SK-MEL-5 (cell line): ENCODE measurements at places on chromosomes 7 and 10. TPM values are rescaled to one million over a fixed set of nuclear protein-coding genes. Genes with fewer than 3 reads are reported as not detected.

DNA sequence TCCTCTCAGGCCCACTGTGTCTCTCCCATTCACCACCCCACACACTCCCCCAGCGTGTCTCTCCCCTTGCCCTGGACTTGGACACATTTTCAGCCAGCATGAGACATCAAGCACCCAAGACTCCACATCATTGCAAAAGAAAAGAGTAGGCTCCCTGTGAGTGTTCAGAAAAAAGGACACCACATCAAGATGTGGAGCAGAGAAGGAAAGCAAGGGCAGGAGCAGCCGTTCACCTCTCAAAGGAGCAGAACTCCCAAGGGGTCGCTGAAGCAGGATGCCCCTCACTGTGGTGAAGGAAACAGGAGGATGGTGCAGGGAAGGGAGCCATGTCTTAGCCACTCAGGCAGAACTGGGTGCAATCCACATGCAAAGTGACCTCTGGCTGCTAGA lies 89.9 kb upstream of the MACROH2A2 start:
- DNase-seq: no peak

Gene UCN3
- not detected in 2 replicates for total RNA-seq

Gene LMBR1
- total RNA-seq: 67.9 and 79.9 TPM in 2 replicates

DNA sequence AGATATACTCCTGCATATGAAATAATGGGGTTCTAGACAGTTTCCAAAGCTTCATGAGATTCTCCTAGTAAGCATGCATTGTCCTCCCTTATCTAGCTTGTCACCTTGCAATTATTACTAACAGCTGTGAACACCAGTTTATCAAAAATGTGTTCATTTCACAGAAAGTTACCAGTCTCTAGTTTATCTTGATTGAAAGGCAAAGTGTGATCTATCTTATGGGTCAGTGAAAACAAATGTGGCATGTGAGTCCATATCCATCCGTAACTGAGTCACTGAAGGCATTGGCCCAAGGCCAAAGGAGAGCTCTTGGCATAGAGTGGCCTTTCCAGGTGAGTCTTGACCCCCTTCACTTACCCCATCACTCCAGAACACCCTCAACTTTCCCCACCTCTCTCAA lies 53.2 kb downstream of the GSAP start:
- no peak for DNase-seq

Gene GBX1
- total RNA-seq: not detected in 2 replicates

DNA sequence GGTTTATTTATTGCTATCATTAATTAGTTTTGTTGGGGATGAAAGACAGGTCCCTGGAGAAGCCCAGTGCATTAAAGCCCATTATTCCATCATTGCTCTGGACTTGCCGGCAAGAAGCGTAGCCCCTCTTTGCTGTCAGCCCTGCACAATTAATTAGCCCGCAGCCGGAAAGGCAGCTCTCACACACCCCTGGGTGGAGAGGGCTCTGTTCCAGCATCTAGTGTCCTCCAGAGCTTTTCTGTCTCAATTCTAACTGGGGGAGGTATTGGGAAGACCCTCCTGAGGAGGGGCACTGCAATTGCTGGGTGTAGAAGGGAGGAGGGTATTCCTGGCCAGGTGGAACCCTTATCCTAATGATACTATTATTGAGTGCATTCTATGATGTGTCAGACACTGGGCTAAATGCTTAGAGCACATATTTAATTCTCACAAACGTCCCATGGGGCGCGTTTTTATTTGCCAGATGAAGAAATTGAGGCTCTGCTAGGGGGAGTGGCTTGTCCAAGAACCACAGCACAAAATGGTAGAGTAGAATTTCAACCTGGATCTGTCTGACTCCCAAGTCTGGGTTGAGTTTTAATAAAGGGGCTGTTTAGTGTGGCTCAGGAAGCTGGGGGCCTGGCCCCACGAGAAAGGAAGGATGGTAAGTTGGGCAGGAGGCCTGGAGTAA lies 148.1 kb upstream of the PCBD1 start:
- DNase-seq: no peak

DNA sequence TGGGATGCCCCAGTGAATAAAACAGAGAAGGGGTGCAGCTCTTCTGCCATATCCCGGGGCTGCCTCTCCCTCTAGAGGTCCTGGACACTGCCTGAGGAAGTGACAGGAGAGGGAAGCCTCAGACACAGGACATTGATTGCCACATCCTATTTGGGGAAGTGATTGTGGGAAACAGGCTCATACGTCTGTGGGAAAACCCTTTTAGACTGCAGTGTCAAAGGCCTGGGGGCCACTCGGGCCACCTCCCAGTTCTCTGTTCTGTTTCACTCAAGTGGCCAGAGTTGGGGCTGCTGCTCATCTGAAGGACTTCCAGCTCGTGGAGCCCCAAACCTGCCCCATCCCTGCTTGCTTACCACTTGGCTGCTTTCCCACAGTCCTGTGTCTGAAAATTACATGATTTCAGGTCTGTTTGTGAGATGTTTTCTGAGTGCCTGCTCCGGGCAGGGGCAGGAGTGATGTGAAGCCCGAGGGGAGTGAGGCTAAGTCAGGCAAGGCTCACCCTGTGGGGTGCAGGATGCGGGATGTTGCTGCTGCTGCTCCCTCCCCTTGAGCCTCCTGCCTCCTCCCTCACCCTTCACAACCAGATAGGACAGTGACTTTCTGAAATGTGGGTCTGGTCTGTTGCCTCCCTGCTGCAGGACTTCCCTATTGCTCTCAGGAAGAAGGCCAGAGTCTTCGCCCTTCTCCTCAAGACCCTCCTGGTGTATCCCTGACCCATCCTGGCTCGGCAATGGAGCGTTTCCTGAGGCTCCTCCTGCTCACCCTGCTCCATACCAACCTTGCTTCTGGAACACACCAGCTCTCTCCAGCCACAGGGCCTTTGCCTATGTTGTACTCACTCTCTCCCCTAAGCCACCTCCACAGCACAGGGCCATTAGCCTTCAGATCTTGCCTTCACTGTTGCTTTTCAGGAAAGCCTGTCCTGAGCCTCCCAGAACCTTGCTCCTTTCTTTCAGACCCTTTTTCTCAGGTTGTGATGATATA lies 58.4 kb downstream of the NEURL1 start:
- DNase-seq: no peak

DNA sequence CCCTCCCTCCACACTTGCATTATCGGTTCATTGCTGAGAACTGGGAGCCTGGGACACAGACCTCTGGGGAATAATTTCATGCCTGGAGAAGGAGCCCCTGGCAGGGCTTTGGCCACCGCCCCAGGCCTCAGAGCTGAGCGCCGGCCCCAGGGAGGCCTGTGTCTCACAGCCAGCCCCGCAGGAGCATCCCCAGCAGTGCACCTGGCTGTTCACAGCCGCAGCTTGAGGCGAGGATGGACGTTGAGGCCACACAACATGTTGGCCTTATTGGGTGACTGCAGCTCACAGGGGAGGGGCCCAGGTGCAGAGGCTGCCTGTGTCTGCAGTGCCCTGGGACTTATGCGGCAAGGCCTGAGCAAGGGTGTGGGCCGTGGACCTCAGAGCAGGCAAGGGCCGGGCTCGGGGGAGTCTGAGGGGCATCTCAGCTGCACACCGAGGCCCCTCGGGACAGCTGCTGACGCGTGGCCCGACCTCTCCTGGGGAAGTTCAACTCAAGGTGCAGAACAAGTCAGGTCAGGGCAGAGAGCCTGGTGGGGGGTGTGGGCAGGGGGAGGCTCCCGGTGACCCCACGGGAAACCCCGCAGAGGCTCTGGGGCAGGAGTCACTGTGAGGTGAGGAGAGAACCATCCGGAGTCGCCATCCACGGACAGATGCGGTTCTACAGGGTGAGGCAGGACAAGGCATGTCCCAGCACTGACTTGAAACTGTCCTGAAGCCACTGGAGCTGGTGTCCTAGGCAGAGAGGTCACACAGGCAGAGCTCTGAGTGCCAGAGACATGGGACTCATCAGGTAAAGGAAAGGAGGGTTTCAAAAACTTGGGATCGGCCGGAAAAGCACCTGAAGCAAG lies 13.1 kb upstream of the UBE3C start:
- no peak for DNase-seq

- peak; percentile 5 for DNase-seq
Observed at GRCh38 chr10:110525349-110526260, 27.9 kb downstream of the DUSP5 start.

Gene MBL2
- 0.16 TPM in 1 of 2 replicates, not detected in the other for total RNA-seq

GRCh38 chr10:122859527-122859926 lies 13.9 kb upstream of the CUZD1 start:
- DNase-seq: no peak

- no peak for DNase-seq
Observed at GRCh38 chr7:45709168-45710042, 135.2 kb downstream of the ADCY1 start.

DNA sequence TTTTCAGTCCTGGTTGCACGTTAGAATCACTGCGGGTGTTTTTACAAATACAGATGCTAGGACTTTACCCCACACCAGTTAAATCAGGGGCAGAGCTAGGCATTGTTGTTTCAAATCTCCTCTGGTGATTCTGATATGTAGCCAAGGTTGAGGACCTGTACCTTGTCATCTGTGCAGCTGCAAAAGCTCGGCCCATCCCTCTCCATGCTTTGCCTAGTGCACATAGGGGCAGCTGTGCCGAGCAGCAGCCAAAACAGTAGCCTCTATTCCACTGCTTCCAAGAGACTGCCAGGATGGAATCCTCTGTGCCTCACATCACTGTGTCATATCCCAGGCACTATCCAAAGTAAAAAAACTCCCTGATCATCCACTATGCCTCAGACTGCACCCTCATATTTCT lies 181.3 kb downstream of the CDK14 start:
- DNase-seq: no peak

DNA sequence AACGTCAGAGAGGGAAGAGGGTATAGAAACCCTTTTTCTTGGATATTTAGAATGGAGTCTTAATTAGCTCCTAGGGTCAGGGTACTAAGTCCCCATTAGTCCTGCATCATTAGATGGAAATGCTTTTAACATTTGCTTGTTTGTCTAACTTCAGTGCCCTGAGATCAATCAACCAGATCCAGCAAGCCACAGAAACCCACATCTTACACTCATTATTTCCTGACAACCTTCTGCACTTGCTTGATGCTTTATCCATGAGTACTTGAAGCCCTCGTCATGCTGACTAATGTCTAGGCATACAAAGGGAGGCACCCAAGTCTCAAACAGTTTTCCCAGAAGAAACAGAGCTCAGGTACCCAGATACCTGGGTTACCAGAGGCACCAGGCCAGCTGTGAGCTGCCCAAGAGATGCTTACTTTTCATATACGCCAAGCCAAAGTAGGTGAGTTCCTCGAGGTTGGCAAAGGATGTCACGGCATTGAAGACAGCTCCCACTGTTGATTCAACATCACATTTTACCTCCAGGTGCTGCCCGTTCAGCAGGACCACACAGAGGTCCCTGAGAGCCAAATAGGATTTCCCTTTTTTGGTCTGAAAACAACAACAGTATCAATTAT lies 42.7 kb downstream of the FRMPD2 start:
- DNase-seq: no peak

GRCh38 chr7:27916372-27916771 lies 176.4 kb downstream of the TAX1BP1 start:
- DNase-seq: no peak

Gene POU6F2
- total RNA-seq: 0.08 and 0.24 TPM in 2 replicates

Gene UNCX
- not detected in 2 replicates for total RNA-seq

DNA sequence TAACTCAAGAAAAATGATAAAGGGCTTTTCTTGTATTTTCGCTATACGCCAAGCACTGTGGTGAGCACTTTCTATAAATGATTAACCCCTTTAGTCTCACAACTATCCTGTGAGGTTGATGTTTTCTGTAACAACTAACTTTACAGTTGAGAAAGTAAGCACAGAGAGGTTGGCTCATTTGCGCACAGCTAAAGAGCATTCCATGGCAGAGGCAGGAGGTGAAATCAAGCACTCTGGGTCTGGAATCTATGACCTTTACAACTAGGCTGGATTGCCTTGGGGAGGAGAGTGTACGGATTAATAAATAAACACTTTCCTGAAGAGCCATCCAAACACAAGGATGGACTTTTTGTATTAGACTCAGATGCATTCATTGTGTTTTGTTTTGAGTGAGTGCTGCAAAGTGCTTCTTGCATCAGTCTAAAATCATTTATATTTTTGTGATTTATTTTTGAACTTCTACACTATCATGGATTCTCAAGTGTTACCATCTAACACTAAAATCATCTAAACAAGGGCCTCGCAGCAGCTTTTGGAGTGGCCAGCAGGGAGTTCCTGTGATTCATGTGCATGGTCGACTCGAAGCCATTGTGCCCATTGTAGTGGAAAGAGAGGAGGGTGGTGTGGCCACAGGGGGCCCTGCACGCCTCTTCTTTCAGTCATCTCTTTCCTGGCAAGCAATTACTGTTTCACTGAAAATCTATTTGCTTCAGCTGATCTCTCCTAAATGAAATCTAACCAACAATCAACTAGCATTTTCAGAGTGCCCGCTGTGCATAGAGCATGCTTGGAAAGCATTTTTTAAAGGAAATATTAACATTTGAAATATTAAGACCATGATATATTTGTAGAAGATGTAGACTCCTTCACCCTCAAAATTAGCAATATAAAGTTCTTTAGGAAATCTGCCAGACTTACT lies 633.4 kb upstream of the COBL start:
- DNase-seq: peak; percentile 20

GRCh38 chr10:93383562-93383981 lies 98.6 kb downstream of the MYOF start:
- DNase-seq: no peak

GRCh38 chr10:11063856-11064255 lies 46.2 kb downstream of the CELF2 start:
- no peak for DNase-seq

Gene NPM3
- total RNA-seq: 61.5 and 78.6 TPM in 2 replicates

Gene HPS1
- total RNA-seq: 31.1 and 36.4 TPM in 2 replicates

GRCh38 chr7:35253710-35254495 lies at the start of gene TBX20:
Gene TBX20, minus strand, starts transcription at chr7:35254100. Its CDS starts 480 bp downstream, at chr7:35253620.
- peak; percentile 66 for DNase-seq

DNA sequence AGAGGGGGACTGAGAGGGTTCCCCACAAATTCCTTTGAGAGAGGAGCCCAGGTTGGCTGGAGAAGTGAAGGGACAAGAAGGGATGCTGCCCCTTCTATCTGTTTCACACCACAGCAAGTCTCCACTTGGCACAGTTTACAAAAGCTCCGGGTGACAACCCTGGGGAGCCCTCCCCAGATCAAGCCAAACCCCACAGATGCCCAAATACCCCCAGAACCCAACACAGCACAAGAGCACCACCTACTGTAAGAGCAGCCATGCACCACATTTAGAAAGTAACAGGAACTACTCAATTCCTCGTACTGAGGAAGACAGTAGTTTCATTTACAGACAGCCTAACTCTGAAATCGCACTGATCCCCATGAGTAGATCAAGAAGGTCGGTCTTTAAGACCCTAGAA lies 67.8 kb upstream of the ATP6V0A4 start:
- peak; percentile 75 for DNase-seq

Gene ANKRD61
- total RNA-seq: 0.50 and 0.51 TPM in 2 replicates

- no peak for DNase-seq
Observed at GRCh38 chr10:114349522-114350215, 54.6 kb downstream of the AFAP1L2 start.

GRCh38 chr7:99898023-99898357 lies 21.2 kb upstream of the OR2AE1 start:
- DNase-seq: no peak

Gene SFTPA1
- not detected in 2 replicates for total RNA-seq

DNA sequence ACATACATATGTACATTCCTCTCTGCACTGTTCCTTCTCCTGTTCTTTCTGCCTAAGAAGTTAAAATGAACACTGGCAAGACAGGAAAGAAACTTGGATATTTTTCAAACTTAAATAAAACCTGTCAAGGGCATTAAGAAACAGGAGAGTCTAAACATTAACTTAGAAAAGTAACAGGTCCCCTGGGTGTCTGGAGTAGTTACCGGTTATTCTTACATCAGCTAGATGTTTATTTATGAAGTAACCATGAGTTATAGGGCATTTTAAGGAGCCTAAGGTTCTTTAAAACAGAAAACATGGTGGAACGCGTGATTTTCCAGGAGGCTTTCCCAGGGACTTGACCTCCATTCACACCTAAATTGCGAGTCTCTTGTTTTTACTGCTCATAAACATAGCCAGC lies 148.2 kb downstream of the PRKCQ start:
- DNase-seq: no peak
